ENCODE measurements at places on chromosomes 2 and 18.

- no peak for DNase-seq
These were observed 46.2 kb downstream of the MEIS1 start for GRCh38 chr2:66481100-66481549.

DNA sequence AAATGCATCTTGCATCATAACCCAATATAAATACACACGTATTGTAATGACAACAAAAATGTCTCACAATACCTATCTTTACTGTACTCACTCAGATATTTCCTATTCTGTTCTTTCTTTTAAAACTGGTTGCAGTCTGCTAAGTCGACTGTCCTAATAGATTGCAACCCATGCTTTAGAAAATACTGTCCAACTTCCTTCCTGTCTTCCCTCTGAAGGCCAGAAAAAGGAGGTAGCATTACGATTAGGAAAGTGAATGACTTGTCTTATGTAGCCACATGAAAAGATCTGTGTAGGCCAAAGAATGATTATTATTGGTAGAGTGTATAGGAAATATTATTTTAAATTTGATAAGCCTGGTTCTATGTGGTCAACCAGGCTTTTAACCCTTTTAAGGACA lies 134.1 kb downstream of the FAM210A start:
- DNase-seq = no peak

GRCh38 chr18:45298986-45299385 lies 316.3 kb upstream of the SLC14A2 start:
- no peak for DNase-seq

DNA sequence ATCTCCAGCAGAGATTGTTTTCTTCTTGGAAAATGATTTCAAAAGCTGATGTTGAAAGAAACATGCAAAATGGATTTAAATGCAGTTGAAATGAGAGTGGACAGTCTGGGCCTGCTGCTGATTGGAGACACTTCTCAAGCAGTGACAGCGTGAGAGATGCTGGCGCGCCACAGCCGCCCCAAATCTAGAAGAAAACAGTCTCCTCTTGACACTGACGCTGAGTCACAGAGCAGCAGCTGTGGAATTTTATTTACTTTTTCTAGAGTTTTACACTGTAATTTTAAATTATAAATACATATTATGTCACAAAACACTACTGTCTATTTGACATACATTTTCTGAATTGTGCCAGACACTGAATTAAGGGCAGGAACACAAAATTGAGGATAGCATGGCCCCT lies 121.8 kb upstream of the TMEM200C start:
- DNase-seq = no peak

GRCh38 chr2:206245265-206245672 lies 29.2 kb upstream of the ZDBF2 start:
- DNase-seq = no peak

GRCh38 chr2:75491129-75491753 lies 69.5 kb downstream of the EVA1A start:
- DNase-seq = no peak

DNA sequence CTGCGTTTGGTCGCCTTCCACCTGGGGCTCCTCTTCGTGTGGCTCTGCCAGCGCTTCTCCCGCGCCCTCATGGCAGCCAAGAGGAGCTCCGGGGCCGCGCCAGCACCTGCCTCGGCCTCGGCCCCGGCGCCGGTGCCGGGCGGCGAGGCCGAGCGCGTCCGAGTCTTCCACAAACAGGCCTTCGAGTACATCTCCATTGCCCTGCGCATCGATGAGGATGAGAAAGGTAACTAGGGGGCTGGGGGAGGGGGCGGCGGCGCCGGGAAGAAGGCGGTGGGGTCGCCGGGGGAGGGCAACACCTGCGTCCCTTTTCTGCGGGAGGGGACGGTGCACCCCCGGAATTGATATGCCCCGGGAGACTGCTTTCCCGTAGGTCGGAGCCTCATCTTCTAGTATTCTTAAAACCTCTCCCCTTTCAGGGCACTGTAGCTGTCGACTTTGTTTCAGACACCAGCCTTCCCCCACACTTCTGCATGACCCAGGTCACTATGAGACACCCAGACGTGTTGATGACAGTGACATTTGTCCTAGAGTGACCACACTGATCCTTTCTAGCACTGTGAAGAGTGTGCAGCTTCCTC lies 755 bp downstream of the SPAST start:
- DNase-seq = no peak

DNA sequence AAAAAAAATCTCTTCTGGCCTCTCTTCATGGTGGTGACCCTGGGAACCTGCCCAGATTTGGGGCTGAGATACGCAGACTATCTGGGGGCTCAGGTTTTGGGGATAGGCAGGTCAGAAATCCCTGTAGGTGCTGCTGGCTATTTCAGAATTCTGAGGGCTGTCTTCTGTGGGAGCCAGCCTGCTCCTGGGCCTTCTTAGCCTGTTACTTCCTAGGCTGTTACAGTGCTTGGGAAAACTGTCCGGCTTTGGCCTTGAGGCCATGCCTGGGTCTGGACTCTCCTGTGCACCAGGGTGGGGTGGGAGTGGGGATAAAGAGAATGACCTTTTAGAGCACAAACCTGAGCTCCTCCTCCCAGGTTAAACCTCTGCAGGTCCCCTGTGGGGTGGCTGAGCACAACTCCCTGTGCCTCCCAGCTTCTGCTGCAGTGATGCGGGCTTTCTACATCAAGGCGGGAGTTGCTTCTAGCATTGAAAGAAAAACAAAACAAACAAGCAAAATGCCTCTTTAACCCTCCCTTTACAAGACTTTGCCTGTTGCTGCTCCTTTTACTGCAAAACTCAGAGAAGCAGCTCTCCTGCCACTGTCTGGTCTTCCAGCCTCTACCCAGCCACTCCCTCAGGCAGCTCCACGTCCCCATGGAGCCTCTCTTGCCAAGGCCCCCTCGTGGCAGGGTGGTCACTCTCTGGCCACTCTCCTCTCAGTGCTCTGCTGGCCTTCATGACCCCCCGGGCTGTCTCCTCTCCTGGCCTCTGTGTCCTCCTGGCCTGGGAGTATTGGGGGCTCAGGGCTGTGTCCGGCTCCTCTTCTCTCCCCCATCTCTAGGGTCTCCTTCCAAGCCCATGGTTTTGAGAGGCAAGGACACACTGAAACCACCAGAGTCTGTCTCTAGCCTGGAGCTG lies 293.0 kb upstream of the HS6ST1 start:
- DNase-seq = peak; percentile 32

DNA sequence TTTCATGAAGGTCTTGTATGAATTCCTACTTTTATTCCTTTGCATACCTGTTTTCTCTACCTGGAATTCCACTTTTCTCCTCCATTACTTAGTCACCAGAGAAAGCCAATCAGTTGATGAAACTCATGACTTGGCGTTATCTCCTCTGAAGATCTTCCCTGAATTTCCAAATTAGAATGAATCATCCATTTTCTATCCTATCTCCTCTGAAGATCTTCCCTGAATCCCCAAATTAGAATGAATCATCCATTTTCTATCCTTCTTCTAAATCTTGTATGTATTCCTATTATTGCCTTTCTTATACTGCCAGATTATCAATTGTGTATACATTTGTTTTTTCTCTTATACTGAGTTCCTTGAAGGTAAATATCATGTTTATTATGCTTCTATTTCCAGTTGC lies 440.4 kb downstream of the CCDC85A start:
- no peak for DNase-seq

GRCh38 chr2:187644981-187645380 lies 90.7 kb upstream of the TFPI start:
- no peak for DNase-seq

GRCh38 chr2:138507267-138507666 lies 5.7 kb downstream of the SPOPL start:
- no peak for DNase-seq

GRCh38 chr2:25331686-25332365 lies 9.9 kb downstream of the DNMT3A start:
- DNase-seq = no peak

- DNase-seq = no peak
These were observed 153.6 kb upstream of the ZNF804A start for GRCh38 chr2:184444623-184445223.

GRCh38 chr2:8028436-8028835 lies 653.4 kb upstream of the ID2 start:
- no peak for DNase-seq

- DNase-seq = no peak
These were observed 7.0 kb downstream of the TAF4B start for GRCh38 chr18:26233208-26233607.

DNA sequence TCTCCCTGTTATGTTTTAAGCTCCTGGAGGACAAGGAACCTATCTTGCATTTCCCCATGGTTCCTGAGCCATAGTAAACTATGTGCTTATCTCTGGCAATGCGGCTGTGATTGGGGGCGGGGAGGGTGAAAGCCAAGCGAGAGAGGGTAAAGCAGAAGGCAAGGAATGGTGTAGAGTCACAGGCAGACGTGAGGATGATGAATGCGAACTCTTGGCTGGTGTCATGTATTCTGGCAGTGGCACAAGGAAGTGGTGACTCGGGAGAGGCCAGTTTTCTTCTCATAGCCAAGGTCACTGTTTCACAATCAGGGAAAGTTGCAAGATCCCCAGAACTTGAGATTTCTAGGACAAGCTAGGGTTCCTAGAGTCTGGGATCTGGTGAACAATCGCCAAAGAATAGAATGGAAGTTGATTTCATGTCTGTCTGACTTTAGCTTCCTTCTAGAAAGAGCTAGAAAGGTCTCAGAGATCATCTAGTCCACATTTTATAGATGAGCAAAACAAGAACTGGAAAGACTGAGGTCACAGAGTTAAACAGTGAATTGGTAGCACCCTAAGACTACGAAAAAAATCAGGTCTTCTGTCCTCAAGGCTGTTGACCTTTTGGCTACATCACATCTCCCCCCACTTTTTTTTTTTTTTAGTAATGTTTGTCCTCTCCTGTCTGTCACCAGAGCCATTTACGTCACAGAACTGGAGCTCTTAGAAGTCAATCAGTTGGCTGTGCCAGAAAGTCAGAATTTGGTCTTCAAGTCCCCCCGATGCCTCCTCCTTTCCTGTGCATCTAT lies 137.0 kb downstream of the BCL11A start:
- DNase-seq = peak; percentile 20

DNA sequence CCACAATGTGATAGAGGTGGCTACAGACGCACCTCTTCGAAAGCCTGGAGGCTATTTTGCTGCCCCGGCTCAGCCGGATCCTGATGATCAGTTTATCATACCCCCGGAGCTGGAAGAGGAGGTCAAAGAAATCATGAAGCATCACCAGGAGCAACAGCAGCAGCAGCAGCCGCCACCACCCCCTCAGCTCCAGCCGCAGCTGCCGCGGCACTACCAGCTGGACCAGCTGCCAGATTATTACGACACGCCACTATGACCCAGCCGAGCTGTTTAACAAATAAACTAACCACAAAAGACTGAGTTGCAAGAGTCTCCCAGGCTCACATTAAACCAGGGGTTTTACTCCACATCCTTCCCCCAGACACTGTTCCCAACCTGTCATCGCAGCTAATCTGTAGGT lies 263.8 kb downstream of the PHLPP1 start:
- peak; percentile 44 for DNase-seq

DNA sequence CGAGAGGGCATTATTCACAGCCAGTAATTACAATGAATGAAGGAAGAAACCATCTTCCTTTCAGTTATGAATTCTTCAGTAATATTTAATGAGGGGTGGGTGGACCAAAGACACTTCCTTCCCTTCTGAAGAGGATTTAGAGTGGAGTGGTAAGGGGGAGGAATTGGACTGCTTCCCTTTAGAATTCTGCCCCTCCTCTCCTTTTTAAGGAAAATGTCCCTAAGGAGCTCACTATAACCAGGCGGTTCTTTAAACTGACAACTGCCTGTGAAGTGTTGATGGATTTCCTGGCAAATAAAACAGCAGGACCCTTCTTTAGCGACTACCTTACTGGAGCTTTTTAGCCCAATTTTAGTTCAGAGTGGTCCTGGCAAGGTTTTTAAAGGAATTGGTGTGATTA lies 86.4 kb downstream of the LIMS1 start:
- DNase-seq = no peak

GRCh38 chr2:122136056-122136455 lies 380.6 kb downstream of the TSN start:
- no peak for DNase-seq

DNA sequence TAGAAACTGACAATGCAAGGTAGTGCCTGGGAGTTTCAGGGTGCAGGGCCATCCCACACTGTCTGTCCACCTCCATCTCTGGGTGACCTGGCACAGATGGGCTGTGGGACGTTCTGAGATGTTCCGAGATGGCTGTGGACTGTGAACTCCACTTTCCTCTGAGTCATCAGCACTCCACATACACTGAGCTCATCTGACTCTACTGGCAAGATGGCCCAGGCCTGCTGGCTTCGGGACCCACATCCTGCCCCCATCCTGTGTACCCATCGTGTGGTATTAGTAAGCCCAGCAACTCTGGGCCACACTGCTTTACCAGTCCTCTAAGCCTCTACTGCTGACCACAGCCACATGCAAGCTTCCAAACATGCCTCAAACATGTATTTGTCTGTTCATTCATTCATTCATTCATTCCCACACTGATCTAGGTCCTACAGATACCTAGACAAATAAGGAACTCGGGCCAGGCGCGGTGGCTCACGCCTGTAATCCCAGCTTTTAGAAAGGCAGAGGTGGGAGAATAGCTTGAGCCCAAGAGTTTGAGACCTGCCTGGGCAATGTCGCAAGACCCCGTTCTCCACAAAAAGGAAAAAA lies 124.8 kb upstream of the CXCR4 start:
- DNase-seq = no peak

DNA sequence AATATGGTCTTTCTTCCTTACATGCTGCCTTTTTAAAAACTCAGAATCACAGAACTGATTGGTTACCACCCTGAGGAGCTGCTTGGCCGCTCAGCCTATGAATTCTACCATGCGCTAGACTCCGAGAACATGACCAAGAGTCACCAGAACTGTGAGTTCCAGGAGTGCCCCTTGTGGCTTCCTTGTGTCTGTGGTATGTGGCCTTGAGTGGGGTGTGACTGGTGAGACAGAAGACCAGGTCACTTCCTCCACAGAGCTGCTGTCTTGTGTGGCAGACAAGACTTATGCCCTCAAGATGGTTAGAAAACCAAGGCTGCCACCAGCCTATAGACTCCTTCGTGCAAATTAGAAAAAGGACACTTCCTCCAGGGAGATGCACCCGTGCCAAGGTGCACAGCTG lies 72.6 kb downstream of the EPAS1 start:
- DNase-seq = no peak

DNA sequence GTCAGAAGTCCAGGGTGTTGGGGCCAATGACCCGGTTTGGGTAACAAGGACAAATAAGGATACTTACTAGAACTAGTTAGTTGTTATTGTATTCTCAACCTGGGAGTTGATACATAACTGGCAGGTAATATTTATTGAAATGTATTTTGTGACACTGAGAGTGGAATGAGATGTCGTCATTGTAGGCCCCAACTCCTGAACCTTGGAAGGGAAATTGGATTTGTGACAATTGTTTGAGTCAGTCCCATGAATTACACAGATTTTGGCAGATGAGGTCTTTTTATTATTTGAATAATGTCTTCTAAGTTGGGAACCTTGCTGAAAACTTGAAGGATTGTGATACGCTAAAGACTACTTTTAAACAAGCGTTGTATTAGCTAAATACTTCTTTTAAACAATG lies 5.1 kb downstream of the TIMM21 start:
- DNase-seq = no peak

DNA sequence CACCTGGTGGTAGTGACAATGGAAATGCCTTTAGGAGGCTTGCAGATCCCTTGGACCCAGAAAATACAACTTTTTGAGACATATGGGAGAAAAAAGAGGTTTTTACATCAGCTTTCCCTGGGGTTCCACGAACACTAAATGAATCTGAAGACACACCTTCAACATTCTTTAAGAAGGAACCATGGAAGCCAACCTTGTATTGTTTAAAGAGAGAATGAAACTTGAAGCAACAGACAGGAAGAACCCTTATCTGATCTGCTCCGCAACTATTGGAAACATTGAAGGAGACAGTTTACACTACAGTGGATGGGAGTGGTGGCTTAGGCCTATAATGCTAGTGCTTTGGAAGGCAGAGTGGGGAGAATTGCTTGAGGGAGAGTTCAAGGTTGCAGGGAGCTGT lies 190.4 kb downstream of the LAMA1 start:
- DNase-seq = no peak

All from tibial artery (tissue), 4 donors.